CD4-positive, alpha-beta T cell treated with Interleukin-6 at 100 ng/mL for 8 hours (primary cell): ENCODE measurements at places on chromosomes 5 and 9.

GRCh38 chr5:174834081-174834480 is 109.7 kb downstream of the MSX2 start:
- no peak for DNase-seq

DNA sequence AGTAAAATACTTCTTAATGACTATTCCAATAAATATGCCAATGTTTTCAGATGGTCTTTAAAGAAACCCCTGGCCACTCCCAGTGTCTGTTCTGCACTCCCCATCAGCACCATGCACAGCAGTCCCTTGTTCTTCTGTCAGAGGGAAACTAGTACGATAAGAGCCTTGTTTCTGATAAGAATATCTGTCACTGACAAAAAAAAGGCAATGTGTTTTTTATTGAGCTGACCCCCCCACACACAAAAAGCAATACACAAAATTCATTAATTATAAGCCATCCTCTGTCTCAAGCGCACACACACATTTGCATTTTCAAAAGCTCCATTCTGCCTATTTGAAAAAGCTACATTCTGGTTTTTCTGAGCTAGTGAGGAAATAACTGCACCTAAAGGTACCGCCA is 119.1 kb downstream of the ENC1 start:
- no peak for DNase-seq

DNA sequence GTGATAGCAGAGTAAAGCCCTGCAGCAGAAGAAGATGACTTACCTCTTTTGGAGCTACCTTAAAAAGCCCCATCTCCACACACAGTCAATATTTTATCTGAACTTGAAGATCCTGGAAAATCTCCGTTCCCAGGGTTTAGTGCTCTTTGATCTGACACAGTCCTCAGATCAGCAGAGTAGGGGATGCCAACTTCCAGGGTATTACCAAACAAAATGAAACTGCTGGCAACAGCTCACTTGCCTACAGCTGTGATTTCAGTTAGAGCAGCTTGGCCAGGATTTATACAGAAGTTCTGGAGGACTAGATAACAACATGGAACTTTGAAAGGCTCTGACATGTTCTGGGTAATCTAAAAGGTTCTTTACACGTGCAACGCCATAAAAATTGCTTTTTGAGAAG is 1537.8 kb upstream of the ACO1 start:
- DNase-seq, result no peak

GRCh38 chr5:31983851-31984250 is 190.3 kb downstream of the GOLPH3 start:
- DNase-seq, result no peak

GRCh38 chr5:10600626-10601245 is 36.9 kb downstream of the ANKRD33B start:
- DNase-seq, result no peak

GRCh38 chr9:27278374-27278773 is 18.6 kb downstream of the EQTN start:
- DNase-seq, result no peak

DNA sequence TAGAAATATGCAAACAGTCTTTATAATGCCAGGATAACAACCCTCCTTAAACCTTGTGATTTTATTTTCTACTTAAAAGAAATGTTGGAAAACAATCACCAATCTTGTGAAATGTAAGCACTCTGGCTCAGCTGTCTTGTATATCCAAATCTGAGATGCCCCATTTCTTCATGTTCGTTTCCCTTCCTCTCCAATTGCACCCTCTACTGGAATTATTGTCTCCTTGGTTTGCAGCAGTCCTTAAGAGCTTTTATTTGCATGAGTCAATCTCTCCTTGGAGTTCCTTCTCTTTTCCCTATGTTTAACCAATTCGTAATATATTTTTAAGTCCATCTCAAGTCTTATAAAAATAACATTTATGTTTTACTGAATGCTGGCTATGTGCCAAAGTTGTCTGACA is 362.0 kb upstream of the CDH10 start:
- no peak for DNase-seq

DNA sequence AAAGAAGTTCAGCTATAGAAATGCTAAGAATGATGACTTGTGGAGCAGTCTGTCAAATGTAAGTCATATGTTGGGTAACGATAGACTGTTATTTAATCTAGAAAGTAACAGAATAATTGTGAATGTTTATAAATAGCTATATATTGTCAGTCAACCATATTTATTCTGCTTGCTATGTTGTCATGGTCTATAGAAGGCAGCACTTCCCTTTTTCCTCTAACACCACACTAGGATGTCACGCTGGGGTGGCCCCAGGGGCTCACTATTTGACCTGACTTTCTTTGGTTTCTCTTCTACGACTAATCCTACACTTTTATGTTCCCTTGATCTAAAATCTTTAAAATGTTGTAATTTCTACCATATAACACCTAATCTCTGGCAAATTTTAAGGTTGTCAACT is 20.5 kb downstream of the ERAP2 start:
- DNase-seq, result no peak

DNA sequence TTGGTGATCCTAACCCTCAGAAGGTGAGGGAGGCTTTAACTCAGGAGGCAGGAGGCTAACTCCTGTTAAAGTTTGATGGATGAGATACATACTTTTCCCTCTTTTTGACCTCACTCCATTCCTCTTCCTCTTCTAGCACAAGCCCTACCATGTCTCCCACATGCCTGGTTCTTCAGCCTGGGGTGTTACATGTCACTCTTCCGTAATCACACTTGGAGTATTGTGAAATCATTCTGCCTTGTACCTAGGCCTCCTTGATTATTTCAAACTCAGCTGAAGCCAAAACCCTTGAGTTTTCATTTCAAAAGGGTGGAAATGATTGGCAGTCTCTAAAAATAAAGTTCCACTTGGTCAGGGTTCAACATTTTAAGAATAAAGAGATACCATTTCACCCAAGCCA is 1.8 kb downstream of the PLAC8L1 start:
- DNase-seq, result no peak

- DNase-seq, result no peak
These were observed 2.3 kb downstream of the SLC34A1 start for GRCh38 chr5:177386542-177386941.

GRCh38 chr5:138280915-138281314 is 6.5 kb upstream of the GFRA3 start:
- DNase-seq, result no peak

GRCh38 chr9:26725573-26725972 is 167.0 kb downstream of the CAAP1 start:
- no peak for DNase-seq
